A549 treated with dexamethasone at 1 μM for 4 hours (cell line): ENCODE measurements at places on chromosomes 13 and 19. TPM values are rescaled to one million over a fixed set of nuclear protein-coding genes. Genes with fewer than 3 reads are reported as not detected.

Gene TNFRSF19
- 2.6 to 4.0 TPM (median 3.9 TPM) in 5 replicates for total RNA-seq

Gene CCDC8
- total RNA-seq: not detected in 5 replicates

Gene IZUMO4
- total RNA-seq: 0.30 to 0.73 TPM (median 0.47 TPM) in 5 replicates

Gene OR7D2
- total RNA-seq: 0.04 to 0.07 TPM in 2 of 5 replicates, not detected in the others

Gene CLEC11A
- total RNA-seq: 6.3 to 10.3 TPM (median 9.4 TPM) in 5 replicates

Gene MEF2B
- 0.21 to 0.83 TPM (median 0.41 TPM) in 5 replicates for total RNA-seq

Gene OR7C1
- not detected in 5 replicates for total RNA-seq

Gene PSG11
- not detected in 5 replicates for total RNA-seq

Gene TJP3
- 0.18 to 0.61 TPM (median 0.51 TPM) in 5 replicates for total RNA-seq

Gene KLK3
- 0.12 TPM in 1 of 5 replicates, not detected in the others for total RNA-seq

Gene PROSER3
- 20.3 to 35.5 TPM (median 32.5 TPM) in 5 replicates for total RNA-seq

Gene IRGC
- not detected in 5 replicates for total RNA-seq

Gene IL11
- 8.4 to 11.3 TPM (median 8.6 TPM) in 5 replicates for total RNA-seq
